Activated T-helper 9 cell treated with anti-CD3 and anti-CD28 coated beads, Interleukin-2, amount 50 U/mL, for 16 hours (primary cell): ENCODE measurements at places on chromosomes 7 and 10.

- DNase-seq: no peak
These were observed 89.9 kb downstream of the ZNF277 start for GRCh38 chr7:112296432-112296831.

- DNase-seq: no peak
These were observed 72.6 kb downstream of the USP6NL start for GRCh38 chr10:11538834-11539190.

DNA sequence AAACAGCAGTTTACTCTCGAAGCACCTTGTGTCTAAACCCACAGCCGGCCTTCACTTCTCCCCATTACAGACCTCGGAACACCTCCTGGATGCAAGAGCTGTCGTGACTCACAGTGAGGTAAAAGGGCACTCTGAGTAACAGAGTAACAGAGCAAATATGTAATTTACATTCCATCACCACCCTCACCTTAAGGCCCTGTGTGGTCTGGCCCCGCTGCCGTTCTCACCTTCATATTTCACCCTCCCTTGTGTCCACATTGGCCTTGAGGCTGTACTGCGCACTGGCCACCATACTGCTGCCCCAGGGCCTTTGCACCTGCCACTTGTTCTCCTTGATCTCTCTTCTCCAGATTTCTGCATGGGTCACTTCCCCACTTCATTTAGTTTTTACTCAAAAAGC, 12.6 kb downstream of the FFAR4 start:
- DNase-seq: no peak

GRCh38 chr10:31761156-31761555, 167.5 kb downstream of the ARHGAP12 start:
- no peak for DNase-seq

DNA sequence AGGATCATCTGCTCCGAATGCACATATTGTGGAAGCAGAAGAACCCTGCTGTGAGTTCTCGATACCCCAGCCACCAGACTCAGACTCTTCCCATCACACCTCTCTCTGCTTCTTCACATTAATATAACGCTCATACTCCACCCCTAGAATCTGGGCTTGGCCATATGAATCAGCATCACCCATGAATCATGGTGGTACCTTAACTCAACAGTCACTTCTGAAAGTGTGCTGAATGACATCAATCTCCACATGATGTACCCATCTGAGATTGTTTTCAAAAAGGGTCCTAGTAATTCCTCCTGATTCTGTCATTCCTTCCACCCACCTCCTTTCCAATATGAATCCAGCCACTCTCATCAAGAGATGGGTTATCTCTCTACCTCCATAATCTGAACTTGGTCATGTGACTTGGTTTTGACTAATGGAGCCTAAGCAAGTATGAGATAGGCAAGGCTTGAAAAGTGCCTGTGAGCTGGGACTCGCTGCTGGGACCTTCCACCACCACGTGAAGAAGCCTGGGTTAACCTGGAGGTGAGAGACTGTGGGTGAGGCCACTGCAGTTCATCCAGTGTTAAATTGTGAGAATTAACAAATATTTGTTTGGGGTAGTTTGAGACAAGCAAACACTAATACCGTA, 15.4 kb downstream of the YWHAG start:
- DNase-seq: no peak

- no peak for DNase-seq
These were observed 987.9 kb downstream of the KCNMA1 start for GRCh38 chr10:76649723-76650127.

DNA sequence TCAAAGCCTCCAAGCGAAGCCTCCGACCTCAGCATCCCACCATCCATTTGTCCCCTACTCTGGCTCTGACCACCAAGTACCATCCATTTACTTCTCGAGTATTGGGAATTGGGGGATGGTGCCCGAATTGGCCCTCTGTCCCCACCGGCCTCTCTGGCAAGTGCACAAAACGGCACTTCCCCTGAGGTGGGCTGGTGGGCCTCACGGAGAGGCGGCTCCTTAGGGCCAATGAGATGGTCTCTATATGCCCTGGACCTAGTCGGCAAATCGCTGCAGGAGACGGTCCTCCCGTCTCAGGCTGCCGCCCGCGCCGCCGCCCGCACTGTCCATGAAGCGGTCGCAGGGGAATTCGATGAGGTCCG, 2.8 kb downstream of the TRIL start:
- no peak for DNase-seq

- no peak for DNase-seq
These were observed 41.8 kb downstream of the TBATA start for GRCh38 chr10:70743430-70743788.

- DNase-seq: no peak
These were observed 64.9 kb downstream of the NPTX2 start for GRCh38 chr7:98681951-98682350.

DNA sequence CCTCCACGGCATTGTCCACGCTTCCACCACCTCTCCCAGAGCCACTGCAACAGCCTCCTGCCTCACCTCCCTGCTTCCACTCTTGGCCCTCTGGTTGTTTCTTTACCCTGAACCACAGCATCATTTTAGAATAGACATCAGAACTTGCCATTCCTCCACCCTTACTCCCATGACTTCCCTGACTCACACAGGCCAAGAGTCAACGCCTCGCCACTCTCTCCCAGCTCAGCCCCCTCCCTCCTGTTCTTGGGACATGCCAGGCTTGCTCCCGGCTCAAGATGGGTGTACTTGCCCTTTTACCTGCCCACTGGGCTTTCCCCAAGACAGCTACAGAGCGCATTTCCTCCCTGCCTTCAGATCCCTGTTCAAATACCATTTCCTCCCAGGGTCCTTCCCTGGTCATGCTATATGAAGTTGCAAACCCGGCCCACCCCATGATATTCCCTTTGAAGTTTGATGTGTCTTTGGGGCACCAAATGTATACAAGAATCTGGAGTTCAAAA, 429.1 kb downstream of the RPS24 start:
- no peak for DNase-seq

DNA sequence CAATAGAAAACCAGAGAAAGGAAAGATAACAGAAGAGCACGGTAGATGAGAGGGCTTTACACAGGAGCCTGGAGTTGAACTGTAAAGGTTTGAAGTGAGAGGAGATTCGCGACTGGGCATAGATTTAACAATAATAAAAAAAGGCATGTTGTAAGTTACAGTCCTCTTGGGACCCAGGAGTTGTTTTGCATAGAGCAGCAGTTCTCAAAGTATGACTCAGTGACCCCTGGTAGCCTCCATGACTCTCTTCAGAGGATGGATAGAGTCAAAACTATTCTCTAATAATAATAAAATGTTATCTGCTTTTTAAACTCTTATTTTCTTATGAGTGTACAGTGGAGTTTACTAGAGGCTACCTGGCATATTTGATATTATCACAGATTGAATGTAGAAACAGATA, 262.3 kb downstream of the SORCS3 start:
- DNase-seq: no peak

- no peak for DNase-seq
These were observed 60.9 kb downstream of the SPOCK2 start for GRCh38 chr10:72027498-72027897.

GRCh38 chr7:142740786-142741185, 8.5 kb upstream of the PRSS1 start:
- DNase-seq: no peak

DNA sequence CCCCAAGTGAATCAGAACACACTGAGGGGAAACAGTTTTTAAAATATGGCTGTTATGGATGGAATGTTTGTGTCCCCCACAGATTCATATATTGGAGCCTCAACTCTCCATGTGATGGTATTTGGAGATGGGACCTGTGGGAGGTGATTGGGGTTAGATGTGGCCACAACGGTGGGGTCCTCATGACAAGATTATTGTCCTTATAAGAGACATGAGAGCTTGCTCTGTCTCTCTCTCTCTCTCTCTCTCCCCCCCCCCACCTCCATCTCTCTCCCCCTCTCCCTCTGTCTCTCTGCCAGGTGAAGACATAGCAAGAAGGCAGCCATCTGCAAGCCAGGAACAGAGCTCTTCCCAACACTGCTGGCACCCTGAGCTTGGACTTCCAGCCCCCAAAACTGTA, 315.8 kb upstream of the MGMT start:
- no peak for DNase-seq

DNA sequence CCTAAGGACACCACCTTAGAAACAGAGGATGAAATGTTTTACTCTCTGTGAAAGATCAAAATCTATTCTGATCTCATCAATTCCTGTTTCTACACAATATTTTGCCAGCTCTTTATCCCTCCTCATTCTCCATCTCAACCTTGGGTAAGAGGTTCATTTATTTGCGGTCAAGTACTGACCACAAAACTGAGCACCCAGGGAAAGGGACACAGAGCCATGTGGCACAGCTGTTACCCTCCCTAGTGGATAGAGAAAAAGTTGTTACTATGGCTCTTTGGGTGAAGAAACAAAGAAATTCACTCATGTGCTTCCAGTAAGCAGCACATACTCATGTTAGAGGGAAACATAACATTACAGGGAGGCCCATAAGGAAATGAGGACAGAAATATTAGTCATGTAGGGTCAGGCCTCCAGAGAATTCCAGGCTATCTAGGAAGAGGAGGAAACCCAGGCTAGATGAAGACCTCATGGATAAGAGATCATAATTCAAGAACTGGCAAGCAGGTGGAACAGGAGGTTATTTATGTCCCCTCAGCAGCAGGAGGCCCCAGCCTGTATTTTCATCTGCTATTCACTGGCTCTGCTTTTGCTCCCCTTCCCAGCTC, 114.5 kb downstream of the ATE1 start:
- no peak for DNase-seq

DNA sequence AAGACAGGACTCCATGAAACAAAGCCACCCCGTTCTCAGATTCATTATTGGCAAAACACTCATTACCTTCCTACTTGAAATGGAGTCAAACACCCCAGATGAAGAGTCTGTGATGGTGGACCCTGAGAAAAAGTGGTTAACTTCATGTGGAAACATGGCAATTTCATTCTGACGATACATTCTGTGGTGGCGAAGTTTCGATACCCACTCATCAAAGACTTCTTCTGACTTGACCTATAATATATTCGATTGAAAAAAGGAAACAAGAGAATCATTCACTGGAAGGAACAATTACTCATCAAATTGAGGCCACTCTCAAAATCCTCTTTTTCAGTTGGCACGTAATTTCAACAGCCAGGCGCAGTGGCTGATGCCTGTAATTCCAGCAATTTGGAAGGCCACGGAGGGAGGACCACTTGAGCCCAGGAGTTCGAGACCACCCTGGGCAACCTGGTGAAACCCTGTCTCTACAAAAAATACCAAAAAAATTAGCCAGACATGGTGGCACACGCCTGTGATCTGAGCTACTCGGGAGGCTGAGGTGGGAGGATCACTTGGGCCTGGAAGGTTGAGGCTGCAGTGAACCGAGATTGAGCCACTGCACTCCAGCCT, 108.8 kb upstream of the GSDME start:
- no peak for DNase-seq

DNA sequence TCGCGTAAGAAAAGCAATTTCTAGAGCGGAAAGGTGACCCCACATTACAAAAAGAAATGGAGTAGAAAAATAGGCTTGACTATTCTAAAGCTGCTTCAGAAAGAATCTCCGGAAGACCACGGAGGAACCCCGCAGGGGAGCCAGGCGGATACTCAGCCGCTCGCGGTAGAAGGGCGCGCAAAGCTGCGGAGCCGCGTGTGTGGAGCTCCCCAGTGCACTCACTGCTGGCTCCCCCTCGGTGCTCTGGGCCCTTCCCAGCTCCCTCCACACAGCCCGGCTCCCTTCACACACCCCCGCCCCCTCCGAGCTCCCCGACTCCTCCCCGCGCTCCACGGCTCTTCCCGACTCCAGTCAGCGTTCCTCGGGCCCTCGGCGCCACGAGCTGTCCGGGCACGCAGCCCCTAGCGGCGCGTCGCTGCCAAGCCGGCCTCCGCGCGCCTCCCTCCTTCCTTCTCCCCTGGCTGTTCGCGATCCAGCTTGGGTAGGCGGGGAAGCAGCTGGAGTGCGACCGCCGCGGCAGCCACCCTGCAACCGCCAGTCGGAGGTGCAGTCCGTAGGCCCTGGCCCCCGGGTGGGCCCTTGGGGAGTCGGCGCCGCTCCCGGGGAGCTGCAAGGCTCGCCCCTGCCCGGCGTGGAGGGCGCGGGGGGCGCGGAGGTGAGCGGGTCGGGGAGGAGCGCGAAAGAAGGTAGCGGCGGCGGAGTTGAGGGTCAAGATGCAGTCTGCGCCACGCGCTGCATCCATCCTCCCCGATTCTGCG, at the start of gene STEAP2:
Gene STEAP2 (plus strand): TSS at position 350 of the 758 bp plus-strand sequence. CDS start 13,343 bp downstream, outside the sequence.
- DNase-seq: no peak

DNA sequence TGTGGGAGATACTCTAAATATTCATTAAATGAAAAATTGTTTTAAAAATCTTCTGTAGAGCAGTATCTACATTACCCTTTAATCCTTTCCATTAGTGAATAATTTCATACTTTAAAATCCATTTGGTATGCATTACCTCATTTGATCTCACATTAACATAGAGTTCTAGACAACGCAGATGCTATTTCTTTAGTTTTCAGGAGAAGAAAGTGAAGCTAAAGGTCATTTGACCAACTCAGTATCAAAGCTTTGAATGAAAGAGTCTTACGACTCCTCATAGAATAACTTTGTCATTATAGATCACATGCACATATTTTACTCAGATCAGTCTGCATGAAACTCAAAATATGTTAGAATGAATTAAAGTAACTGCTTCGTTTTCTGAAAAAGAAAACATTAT, 460.2 kb downstream of the DNAJB9 start:
- no peak for DNase-seq

GRCh38 chr7:11895337-11895736, 63.3 kb upstream of the THSD7A start:
- DNase-seq: no peak

- DNase-seq: no peak
These were observed 140.2 kb upstream of the CHST15 start for GRCh38 chr10:124233546-124234138.

- peak; percentile 71 for DNase-seq
These were observed at the start of gene ACBD5 for GRCh38 chr10:27240212-27241009. Gene ACBD5 (minus strand): TSS chr10:27240797. CDS start chr10:27240688, 109 bp downstream.

DNA sequence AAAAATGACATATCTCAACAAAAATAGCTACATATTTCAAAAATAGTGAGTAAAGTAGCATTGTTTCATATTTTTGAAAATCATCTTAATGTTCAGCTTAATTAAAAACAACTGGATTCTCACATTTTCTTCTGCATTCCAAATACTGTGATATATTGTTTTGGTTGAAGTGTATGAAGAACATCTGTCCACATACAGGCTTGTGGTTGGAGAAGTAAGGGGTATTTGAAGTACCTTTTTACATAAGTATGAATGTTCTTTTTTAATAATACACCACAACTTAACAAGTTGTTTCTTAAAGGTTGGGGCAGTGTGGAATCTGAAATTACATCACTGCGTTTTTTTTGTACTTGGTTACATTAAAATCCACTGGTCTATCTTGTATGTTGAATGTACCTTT, 442.5 kb downstream of the KIF20B start:
- DNase-seq: no peak

DNA sequence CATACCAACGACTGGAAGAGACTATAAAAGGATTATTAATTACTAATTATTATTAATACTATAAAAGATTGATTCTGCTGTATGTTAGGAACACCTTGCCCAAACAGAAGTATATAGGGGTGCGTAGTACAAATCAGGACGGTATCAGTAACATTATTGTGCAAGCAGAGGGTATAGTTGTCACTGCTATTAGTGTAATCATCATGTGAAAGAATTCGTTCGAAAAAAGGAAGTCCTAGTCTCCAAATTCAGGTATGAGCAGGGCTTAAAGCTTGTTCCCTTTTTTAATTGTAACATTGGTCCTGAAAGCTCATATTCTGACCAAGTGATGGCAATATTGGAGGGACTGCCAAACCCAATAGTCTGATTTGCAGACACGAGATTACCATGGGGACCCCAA, 81.8 kb downstream of the THSD7A start:
- DNase-seq: no peak
